ENCODE measurements at places on chromosomes 7 and 10.
A peak's percentile ranks its signal among the peaks of the same experiment; 100 is the strongest.

GRCh38 chr10:6228010-6228511, 25.3 kb downstream of the PFKFB3 start:
- no peak for DNase-seq

- DNase-seq: no peak
Measured at GRCh38 chr10:34528320-34528719, 286.8 kb downstream of the PARD3 start.

- DNase-seq: no peak
Measured at GRCh38 chr10:120402147-120402766, 54.8 kb upstream of the PLPP4 start.

DNA sequence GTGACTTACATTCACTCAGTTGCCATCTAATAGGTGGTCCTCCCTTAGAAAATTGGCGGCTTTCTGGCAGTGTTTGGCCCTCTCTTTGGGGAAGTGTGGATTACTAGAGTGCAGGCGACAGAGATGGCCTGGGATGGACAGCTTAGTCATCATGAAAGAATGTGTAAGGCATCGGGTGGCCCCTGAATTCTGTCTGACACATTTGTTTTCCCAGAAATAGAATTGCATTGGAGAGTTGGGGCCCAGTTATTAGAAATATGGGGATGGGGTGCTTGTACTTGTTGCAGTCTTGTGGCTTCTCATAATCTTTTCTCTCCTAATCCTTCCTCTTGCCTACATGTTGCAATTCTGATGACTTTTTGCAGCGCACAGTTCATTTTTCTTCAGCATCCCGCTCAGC, 13.8 kb downstream of the TCF7L2 start:
- DNase-seq: no peak

GRCh38 chr7:140398821-140399220, 491 bp upstream of the SLC37A3 start:
- DNase-seq: no peak

GRCh38 chr7:18459484-18460245, 35.9 kb upstream of the HDAC9 start:
- DNase-seq: no peak

- peak; percentile 98 for DNase-seq
Measured at GRCh38 chr7:69166979-69167516, 431.2 kb upstream of the AUTS2 start.

DNA sequence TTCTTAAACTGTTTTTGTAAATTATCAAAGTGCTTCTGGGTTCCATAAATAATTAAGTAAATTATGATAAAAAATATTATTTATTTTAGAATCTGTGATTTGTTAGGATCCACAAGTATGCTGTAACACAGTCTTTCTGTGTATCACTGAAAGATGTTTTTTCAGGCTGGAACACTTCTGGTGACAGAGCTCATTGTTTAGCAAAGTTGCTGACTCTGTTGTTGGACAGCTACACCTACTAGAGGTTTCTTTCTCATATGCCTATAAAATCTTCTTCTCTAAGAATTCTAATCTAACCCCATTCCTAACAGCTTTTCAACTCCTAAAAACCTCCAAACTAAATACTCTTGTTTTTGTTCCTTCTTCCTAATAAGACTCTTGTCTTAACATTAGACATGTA, 176.8 kb downstream of the THSD7A start:
- no peak for DNase-seq

DNA sequence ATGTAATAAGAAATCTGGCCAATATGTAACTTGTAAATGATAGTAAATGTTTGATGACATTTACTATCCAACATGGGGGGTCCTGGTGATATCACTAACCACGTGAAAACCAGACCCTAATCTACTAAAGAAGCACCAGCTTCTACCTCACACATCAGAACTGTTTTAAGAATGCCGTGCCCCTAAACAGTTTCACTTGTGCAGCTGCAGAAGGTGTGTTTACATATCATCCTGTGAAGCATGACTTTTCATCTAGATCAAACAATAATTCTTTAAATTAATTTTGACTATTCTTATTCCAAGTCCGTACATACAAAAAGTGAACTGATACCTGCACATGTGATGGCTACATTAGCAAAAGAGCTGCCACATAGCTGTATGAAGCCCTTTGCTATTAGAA, 61.0 kb downstream of the STEAP1B start:
- DNase-seq: no peak

DNA sequence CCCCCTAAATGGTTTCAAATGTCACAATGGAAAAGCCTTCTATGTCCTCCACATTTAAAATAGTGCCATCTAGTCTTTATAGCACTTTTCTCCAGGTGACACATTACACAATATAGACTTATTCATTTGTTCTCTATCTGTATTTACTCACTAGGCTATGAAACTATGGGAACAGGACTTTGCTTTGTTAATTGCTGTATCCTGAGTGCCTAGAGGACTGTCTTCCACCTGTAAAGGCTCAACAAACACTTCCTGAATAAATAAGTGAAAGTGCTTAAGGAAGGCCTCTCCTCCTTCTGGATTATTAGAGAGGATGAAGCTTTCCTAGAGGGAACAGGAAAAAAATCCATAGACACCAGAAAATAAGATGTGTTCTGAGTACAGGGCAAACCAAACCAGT, 397.6 kb upstream of the LRRN3 start:
- DNase-seq: peak; percentile 48
